ENCODE measurements at places on chromosomes 1 and 21.

GRCh38 chr1:90990779-90991178, 31.1 kb downstream of the ZNF644 start:
- DNase-seq: no peak

DNA sequence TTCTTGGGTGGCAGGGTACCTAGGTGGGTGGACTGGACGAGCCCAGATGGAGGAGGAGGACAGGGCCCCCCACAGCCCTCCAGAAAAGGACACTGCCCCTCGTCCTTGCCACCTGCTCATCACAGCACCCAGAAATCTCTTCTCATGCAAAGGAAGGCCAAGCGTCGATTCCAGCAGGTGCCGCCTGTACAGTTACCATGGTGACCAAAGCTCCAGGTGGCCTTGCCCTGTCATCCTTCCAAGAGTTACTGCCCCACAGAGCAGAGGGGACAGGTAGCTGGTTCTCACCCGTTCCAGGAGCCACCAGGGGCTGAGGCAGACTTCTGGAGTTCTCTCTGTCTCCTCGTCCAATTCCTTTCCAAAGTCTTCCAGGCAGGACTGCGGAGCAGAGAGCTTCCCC, 119.9 kb upstream of the VAMP3 start:
- DNase-seq: no peak

GRCh38 chr1:231855926-231856325, 229.3 kb downstream of the DISC1 start:
- DNase-seq: no peak

GRCh38 chr1:53576866-53577760, 117.9 kb downstream of the DMRTB1 start:
- DNase-seq: no peak

GRCh38 chr1:89986020-89986419, 8.9 kb upstream of the ZNF326 start:
- DNase-seq: no peak

DNA sequence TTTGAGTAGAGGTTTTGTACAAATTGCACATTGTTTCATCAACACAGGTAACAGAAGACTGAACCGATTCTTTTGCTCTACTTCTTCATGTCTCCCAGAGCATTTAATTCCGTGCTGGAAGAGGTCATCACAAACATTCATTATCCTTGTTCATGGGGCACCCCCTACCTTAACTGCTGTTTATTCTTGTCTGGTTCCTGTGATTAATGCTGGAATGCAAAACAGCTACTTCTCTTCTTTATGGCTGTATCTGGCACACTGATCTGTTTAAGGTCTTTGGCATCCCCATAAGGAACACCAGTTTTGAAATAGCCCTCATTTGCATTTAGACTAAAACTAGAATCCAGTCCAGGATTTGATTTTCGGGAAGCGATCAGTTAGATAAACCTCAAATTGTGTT, 42.2 kb downstream of the NTNG1 start:
- DNase-seq: peak; percentile 21

DNA sequence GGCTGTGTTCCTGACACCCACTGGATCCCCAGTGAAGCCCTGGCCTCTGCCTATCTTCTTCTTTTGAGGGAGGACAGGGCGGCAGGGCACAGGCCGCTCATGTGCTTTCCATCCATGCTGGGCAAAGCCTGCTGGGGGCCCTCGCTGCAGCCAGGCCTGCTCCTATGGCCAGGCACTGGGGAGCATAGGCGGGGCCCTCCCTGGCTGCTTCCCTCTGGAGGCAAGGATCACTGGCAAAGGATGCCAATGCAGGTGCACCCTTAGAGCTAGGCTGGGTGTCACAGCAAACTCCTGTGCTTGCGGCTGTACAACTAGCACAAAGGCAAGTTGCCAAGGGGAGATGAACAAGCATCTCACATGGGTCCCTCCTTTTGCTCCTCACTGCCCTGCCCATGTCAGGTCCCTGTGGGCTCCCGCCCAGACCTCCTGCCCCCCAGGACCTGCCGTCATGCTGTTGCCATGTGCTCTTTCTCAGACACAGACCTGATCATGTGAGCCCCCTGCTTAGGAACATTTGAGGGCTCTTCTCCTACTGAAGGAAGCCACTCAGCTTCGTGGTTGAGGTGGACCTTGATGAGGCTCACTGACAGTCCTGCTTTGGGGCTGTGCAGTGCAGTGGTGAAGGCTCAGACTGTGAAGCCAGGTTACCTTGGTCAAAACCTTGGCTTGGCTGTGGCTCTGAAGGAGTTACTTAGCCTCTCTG, 393.6 kb downstream of the PTPRU start:
- DNase-seq: no peak

GRCh38 chr1:232788235-232788872, 16.9 kb upstream of the MAP10 start:
- DNase-seq: no peak

GRCh38 chr1:18007391-18008041, 100.1 kb upstream of the IGSF21 start:
- DNase-seq: no peak

GRCh38 chr21:28215214-28215954, 777.3 kb downstream of the LTN1 start:
- DNase-seq: peak; percentile 93

DNA sequence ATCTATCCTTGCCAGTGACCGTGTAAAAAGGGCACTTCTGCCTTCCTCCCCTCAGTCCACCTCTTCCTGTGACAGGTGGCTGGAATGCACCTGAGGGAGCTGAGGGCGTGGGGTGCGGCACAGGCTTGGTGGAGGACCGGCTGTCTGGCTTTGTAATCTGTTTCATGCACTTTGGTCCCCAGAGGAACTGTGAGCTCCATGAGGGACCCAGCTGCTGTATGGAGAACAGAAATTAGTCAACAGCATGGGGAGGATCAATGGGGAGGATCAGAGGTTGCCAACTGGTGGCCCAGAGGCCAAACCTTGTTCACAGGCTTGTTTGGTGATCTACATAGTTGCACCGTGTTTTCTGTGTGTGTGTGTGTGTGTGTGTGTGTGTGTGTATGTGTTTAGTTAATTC, 19.0 kb upstream of the LUZP1 start:
- DNase-seq: no peak

- DNase-seq: peak; percentile 21
Observed at GRCh38 chr1:238628110-238628509, 737.4 kb upstream of the ZP4 start.

- no peak for DNase-seq
Observed at GRCh38 chr1:183477986-183478781, 5.9 kb downstream of the SMG7 start.

- DNase-seq: peak; percentile 1
Observed at GRCh38 chr1:111274653-111275052, 16.0 kb upstream of the CHIA start.

DNA sequence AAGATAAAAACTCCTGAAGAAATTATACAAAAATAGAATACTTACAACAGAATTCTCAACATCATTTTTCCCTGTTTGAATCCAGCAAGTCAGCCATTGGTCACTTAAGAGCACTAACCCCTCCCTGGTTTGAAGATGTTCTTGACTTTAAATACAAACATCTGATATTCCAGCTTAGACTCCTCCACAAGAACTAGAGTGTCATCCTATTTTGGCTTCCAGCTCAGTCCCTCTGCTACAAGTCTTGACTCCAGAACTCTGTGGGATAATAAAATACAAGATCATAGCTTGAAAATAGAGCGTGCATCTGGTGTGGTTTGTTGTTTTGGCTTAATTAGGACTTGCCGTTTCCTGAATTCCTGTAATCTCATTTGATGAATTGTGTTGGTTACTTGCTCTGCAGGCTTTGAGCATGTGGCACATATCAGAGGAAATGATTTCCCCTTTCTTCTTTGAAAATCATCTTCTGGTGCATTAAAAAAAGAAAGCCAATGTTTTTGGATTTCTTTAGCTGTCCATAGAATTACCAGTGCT, 63.7 kb upstream of the DPT start:
- no peak for DNase-seq

- DNase-seq: peak; percentile 45
Observed at GRCh38 chr1:171218661-171219060, 29.6 kb upstream of the FMO1 start.

GRCh38 chr1:162404550-162405160, 7.3 kb downstream of the SH2D1B start:
- peak; percentile 57 for DNase-seq

DNA sequence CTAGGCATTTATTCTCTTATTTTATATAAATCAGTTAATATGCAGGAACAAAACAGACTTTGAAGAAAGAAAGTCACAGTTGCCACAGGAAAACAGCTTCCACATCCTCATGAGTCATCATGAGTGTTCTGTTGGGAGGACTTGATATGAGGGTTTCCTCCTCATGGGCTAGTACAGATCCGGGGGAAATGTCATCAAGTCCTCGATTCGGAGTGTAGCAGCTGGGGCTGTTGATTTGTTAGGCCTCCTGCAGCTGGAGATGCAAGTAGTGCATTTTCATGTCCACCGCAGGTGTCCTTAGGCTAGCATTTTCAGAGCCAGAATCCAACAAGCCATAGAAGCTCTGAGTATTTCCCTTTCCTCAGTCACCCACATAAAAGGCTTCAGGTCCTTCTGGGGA, 36.7 kb downstream of the ADAM30 start:
- DNase-seq: peak; percentile 54

DNA sequence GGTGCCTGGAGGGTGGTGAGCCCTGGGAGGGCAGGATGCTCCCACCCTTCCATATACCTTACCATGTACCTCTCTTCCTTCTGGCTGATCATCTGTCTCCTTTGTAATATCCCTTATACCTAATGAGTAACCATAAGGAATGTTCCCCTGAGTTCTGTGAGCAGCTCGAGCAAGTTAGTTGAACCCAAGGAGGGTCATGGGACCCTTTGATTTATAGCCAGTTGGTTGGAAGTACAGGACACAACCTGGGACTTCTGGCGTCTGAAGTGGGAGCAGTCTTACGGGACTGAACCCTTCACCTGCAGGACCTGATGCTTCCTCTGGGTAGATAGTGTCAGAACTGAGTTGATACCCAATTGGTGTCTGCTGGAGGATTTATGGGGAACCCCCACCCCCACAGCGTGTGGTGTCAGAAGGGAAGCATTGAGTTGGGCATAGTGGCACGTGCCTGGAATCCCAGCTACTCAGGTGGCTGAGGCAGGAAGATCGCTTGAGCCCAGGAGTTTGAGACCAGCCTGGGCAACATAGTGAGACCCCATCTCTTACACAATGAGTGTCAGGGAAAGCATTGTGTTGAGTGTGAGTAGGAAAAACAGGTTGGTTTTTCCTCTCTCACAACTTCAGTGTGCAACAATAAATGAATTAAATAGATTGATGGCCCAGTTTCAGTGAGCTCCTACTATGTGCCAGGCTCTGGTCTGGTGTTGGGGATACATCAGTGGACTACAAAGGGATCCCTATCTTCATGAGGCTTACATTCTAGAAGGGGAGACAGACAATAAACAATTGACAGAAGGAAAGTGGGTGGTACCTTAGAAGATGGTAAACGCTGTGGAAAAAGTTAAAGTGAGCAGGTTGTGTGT, 16.0 kb downstream of the DNAJC16 start:
- no peak for DNase-seq

DNA sequence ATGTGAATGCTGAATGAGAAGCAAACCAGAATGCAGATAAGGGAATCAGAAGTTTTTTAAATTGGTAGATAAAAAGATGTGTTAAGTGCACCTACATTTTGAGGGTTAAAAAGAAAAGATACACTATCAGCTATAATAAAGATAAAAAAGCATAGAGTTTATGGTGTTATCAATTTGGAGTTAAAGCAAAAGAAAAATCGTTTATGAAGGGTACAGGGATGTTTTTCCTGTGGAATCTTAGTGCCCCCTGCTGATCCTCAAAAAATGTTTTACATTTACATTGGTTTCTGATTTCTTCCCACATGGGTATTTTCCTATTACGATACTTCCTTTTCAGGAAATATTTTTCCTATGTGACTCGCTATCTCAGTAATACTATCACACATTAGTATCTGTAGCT, 293.5 kb downstream of the MRPL39 start:
- peak; percentile 56 for DNase-seq

DNA sequence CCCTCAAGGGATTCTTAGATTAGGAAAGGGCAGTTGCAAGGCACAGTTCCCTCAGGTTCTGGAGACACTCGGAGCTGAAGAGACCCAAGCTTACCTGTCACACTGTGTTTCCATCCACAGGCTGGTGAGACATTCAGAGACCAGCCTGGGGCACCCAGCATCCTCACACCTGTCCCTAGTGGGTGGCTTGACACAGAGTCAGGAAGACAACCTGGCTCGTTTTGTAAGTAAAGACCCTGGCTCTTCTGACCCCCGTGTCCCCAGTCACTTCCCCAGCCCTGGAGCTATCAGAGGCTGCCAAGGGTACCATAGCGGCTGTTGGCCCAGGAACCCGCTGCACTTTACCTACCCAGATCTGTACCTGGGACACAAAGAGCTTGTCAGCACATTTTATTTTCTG, 409.8 kb downstream of the MATN1 start:
- DNase-seq: no peak

DNA sequence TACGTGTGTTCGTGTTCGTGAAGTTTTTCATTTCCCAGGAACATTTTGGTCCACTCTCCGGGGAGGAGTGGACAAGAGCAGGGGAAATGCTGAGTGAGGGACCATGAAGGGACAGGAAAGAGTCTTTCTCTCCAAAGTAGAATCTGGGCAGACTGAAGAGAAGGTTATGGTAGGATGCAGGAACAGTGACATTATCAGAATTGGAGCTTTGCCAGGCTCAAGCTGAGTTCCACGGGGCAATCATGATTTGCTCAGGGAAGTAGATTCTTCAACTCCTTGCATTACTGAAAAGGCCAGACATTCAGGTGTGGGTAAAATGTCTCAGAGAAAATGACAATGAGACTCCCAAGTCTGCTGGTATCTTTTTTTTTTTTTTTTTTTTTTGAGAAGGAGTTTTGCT, 16.6 kb downstream of the ATP1A4 start:
- no peak for DNase-seq

DNA sequence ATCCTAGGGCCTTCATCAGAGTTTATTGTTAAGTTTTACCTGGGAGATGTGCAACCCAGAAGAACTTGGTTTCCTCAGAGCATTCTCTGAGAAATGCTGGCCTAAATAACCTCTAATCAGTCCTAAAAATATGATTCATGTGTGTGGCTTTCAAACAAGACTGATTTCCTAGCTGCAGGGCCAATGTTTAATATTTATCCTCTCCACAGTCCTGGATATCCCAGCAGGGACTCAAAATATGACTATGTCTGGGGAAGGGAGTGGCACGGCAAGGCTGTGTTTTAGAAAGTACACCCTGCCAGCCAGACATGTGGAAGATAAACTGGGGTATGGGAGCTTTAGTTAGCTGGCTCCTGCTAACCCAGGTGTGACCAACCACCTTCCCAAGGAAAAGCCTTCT, 26.3 kb downstream of the PLPP3 start:
- DNase-seq: no peak

- DNase-seq: no peak
Observed at GRCh38 chr1:160550572-160551034, 27.5 kb upstream of the SLAMF6 start.

Measured in adipocyte (in vitro differentiated cells).